NCI-H146 (cell line): ENCODE measurements at places on chromosomes 7 and 10.

DNA sequence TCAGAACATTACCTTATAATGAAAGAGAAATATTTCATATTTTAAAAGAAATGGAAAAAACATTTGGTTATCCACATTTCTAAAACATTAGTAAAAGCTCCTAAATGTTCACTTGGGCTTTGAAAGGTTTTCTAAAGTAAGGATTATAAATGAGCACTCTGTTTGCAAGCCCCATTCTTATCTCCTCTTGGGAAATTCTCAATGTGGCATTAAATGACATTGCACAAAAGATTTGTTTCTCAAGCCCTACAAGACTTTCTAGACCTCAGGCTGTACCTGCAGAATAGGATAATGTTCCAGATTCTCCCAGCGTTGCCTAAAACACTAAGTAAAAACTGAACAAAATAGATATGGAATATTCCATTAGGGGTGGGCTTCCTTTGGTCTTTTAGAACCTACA is 658.0 kb upstream of the FOXK1 start:
- no peak for DNase-seq

GRCh38 chr10:30013757-30014156 is 45.6 kb downstream of the JCAD start:
- DNase-seq, result no peak

DNA sequence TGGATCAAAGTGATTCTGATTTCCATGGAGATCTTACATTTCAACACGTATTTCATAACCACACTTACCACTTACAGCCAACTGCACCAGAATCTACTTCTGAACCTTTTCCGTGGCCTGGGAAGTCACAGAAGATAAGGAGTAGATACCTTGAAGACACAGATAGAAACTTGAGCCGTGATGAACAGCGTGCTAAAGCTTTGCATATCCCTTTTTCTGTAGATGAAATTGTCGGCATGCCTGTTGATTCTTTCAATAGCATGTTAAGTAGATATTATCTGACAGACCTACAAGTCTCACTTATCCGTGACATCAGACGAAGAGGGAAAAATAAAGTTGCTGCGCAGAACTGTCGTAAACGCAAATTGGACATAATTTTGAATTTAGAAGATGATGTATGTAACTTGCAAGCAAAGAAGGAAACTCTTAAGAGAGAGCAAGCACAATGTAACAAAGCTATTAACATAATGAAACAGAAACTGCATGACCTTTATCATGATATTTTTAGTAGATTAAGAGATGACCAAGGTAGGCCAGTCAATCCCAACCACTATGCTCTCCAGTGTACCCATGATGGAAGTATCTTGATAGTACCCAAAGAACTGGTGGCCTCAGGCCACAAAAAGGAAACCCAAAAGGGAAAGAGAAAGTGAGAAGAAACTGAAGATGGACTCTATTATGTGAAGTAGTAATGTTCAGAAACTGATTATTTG is 15.3 kb downstream of the HNRNPA2B1 start:
- no peak for DNase-seq

DNA sequence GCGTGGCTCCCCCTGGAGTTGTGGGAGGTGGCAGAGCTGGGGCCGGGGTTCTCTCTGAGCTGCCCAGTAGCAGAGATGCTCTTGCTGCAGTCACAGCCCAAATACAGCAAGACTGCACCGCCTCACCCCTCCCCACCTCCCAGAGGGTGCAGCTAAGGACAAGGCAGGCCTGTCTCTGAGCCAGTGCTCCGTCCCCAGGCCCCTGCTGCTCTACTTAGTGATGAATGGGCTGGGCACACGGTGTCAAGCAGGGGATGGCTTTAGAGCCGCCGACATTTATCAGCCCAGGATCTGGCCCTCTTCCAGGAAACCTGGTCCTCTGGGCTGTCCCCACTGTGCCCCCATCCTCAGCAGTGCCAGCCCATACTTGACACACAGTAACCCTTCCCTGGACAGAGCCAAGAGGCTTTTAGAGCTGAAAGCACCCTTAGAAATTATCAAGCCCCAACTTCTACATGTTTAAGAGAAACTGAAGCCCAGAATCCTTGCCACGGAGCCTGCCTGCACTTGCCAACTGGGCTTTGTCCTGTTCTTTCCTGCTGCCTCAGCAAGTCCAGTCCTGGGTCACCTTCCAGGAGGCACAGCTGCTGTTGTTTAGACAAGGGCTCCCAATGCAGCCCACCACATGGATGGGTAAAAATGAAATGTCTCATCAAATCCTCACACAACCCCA is 137.1 kb upstream of the UNC5B start:
- DNase-seq, result peak; percentile 77

DNA sequence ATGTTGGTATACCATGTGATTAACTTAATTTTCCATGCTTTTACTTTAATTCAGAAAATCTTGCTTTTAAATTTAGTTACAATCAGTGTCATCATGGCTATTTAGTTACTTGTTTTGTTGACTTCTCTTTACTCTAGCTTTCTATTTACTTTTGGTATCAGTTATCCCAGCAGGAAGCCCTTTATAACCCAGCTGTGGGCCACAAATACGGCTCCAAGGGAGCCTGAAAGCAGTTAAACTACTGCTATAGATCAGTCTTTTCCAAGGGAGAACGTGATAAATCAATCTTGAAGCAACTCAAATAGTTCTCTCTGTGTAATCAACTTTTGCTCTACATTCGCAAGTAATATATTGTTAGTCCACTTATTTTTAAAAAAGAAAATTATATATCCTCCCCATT is 287.4 kb downstream of the CACNA2D1 start:
- peak; percentile 96 for DNase-seq

- no peak for DNase-seq
Measured at GRCh38 chr10:12360461-12360860, 11.1 kb downstream of the CAMK1D start.

DNA sequence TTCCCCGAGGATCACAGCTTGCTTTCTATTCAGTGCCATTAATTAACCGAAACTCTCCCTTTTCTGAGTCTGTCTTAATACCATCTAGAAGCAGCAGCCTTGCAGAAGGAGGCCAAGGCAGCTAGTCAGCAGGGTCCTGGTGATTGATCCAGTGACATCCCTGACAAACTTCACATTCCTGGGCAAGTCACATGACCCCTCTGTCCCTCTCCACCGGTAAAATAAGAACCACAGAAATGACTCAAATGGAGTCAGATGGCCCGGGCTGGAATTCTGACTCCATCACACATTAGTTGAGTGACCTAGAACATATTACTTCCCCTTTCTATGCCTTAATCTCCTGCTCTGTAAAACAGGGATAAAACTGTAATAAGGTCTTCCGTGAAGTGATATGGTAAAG is 17.2 kb upstream of the ACSL5 start:
- no peak for DNase-seq
